ENCODE measurements at places on chromosomes 11 and 22.

DNA sequence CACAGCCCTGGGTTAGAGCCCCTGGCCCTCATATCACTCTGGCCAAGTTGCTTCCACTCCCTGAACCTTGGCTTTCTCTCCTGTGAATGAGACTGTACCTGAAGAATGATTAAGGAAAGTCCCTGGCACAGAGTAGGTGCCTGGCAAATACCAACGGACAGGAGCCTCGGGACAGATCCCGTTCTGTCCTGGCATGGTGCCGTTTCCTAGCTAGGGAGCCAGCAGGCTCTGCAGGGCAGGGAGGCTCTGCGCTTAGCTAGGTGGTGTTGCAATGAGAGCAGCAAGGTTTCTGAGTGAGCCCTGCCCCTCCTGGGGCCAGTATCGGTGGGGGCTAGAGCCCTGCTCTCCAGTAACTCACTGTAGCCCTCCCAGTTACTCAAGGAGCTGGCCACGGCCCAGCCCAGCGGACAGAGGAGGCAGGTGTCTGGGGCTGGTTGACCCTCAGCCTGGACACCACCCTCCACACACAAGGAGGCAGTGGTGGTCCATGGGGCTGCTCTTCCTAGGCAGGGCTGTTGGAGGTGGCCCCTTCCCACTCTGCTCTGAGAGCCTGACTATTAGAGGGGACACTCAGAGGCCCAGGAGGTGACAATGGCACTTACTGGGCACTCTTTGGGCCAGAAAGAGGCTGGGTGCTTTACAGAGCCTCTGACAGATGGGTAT lies 74.4 kb downstream of the NFAM1 start:
- no peak for DNase-seq

- no peak for DNase-seq
Measured at GRCh38 chr11:119924017-119924416, 195.0 kb upstream of the NECTIN1 start.

DNA sequence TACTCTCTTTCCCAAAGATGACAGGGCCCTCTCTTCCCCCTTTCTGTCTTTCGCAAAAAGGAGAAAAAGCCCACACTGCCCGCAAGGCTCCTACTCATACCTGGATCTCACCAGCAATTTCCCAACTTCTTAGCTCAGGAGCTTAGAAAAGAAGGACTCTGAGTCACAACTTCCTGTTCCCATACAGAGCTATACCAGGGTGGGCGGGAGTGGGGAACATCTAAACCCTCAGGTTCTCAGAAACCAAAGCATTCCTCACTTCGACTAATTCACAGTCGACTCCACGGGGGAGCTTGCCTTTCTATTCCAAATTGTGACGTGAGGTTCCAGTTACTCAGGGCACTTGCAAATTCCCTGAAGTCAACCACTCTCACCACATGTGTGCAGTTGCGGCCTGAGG lies 61.9 kb downstream of the MTNR1B start:
- DNase-seq: no peak

DNA sequence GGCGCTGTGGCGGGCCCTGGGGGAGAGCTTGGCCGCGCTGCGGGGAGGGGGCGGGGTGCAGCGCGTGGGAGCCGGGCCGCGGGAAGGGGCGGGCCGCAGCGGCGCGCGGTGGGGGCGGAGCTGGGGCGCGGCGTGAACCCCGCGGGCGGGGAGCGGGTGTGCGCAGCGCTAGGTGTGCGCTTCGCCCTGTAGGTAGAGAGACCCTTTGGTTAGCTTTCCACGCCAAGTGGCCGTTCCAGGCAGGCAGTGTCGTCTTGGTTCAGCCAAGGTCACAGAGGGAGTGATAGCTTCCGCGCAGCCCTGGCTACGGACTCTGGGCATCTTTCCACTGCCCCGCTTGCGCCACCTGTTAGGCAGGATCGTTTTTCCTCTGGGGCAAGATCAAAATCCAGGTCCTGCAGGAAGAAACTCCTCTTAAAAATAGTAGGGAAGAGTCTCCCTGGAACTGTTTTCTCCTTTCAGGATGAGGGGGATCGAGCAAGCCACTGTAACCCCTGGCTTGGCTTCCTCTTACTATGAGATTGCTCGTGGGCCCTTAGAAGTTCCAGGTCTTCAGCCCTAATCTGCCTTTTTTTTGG lies 434 bp downstream of the BANF1 start:
- DNase-seq: no peak

GRCh38 chr11:10667521-10667885 lies 26.1 kb downstream of the IRAG1 start:
- peak; percentile 82 for DNase-seq

DNA sequence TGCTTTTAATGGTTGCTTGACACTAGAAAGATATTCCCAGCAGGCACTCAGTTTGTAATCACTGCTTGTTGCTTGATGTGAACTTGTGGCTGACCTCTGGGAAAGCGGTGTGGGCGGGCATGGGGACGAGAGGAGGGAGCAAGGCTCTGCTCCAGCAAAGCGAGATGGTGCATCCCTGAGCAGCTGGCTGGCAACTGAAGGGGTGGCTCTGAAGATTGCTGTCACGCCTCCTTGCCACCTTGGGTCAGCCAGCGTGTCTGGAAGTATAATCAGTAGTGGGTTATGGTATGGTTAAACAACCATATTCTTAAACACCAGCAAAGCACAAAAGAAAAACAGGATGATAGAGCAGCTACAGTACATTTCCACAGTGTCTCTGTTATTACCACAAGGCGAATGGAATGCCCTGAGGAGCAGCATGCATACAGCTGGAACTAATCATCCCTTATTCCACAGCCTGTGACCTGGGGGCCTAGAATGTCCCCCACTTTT lies 124.5 kb downstream of the TRIM44 start:
- DNase-seq: peak; percentile 79

DNA sequence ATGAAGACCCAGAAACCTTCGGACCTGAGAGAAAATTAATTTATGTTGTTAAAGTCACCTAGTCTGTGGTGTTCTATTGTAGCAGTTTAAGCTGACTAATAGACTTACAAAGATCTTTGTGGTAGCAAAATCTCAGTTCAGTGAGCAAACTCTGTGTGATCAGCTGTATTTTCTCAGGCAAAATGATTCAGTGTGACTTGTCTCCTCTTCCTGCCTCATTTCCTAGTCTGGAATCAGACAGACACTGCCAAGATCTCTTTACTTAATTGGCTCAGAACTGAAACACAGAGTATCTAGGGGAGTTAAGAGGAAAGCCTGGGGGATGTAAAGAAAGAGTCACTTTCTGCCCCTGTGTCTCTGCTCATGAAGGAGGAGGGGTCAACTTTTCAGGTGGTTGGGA lies 564.7 kb downstream of the KCNA4 start:
- peak; percentile 77 for DNase-seq

DNA sequence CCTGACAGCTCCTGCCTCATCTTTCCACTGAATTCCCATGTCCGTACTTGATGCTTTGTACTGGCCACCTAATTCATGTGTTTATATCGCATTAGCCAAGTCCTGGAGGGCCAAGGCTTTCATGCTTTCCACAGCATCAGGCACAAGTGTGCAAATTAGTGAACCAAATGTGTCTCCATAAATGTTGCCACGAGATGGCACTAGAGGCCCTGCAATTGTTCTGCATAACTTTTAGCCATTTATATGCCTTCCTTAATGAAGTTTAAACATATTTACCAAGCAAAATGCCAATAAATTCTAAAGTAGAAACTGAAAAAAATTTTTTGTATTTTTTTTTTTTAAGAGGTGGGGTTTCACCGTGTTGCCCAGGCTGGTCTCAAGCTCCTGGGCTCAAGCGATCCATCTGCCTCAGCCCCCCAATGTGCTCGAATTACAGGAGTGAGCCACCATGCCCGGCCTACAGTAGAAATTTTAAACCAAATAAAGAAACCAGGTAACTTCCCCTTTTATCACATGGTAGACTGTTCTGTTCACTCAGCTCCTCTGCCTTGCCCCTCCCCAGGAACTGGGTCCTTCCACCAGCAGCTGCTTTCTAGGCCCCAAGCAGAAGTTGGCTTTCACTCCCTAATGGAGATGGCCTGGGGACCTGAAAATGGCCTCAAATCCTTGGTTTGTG lies 20.8 kb upstream of the IL18BP start:
- peak; percentile 45 for DNase-seq

DNA sequence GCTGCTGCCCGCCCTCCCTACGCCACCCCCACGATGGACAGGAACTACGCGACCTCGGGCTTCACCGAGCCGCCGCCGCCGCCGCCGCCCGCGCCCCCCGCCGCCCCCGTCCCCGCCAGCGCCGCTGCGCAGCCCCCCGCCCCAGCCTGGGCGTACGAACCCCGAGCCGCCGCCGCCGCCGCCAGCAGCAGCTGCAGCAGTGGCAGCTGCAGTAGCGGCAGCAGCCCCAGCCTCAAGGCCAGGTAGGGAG lies 407 bp downstream of the QSER1 start:
- DNase-seq: no peak

GRCh38 chr22:30143265-30143664 lies 63.0 kb downstream of the HORMAD2 start:
- no peak for DNase-seq

DNA sequence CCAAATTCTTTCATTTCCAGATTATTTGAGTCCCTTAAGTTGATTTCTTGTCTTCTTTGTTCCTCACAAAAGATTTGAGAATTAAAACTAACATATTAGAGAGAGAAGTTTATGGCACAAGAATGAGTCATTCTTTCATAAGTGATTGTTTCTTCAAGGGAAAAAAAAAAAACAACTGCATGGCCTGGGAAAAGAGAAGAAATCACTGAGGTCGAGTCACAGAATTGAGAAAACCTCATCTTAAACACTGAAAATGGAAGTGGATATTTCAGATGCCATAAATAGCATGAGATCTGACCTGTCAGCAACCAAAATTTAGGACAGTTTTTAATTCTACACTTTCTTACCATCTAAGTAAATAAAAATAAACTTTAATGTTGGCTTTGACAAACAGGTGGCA lies 87.2 kb downstream of the CWF19L2 start:
- peak; percentile 21 for DNase-seq

DNA sequence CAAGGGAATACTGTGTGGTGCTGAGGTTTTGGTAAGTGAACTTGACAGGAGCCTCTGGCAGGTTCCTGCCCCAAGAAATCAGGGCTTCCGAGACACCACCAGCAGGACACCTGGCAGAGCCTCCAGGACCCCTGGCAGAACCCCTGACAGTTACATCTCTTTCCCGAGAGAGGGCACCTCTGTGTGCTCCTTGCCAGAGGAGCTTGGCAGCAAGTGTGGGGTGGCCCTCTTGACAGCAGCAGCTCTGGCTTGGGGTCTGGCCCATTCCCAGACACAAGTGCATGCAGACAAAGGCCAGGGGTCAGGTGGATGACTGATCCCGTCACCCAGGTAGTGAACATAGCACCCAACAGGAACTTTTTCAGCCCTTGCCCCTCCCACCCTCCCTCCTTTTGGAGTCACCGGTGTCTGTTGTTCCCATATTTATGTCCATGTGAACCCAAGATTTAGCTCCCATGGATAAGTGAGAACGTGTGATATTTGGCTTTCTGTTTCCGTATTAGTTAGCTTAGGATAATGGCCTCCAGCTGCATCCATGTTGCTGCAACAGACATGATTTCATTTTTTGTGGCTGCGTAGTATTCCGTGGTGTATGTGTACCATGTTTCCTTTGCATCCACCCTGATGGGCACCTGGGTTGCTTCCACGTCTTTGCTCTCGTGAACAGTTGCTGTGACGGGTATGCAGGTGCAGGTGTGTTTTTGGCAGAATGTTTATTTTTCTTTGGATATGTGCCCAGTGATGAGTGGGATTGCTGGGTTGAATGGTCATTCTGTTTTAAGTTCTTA lies 21.2 kb upstream of the OSBPL5 start:
- no peak for DNase-seq

- DNase-seq: no peak
Measured at GRCh38 chr11:61551634-61552033, 29.2 kb downstream of the SYT7 start.

Measured in fibroblast of skin of abdomen (primary cell).